ENCODE measurements at places on chromosomes 6 and 20.

DNA sequence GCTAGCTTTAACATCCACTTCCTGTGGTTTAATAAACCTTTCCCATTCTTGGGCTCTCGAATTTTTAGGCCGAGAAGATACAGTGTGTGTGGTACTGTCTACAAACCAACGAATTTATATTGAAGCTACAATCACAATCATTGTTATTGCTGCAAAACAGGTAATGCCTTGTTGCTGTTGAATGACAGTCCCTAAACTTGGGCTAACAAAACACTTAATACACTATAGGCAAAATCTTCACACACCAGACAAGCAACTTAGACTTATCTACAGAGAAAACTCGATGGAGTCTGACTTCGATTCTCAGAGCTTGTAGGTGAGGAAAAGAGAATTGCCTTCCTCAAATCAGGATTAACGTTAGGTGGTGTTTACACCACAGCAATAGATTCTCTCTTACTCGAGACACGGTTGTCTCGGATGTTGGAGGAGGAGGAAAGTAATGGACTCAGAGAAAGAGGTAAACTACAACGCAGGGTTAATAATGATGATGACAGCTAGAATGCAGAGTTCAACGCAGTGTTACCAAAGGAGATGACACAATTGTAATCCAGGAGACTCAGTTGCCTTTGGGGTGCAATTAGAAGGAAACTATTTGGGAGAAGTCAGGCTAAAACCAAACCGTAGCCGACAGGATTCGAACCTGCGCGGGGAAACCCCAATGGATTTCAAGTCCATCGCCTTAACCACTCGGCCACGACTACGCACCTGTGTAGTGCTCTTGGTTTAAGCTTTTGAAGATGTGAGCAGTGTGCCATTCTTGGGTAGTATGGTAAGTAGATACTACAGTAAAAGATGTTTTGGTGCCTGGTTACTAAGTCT is 32.5 kb upstream of the ZNF184 start:
- DNase-seq = peak; percentile 69

GRCh38 chr6:44829836-44830235 is 442.3 kb downstream of the CDC5L start:
- no peak for DNase-seq

GRCh38 chr6:170296746-170297575 is 6.1 kb upstream of the DLL1 start:
- DNase-seq = no peak

GRCh38 chr20:52402950-52403349 is 211.4 kb upstream of the ZFP64 start:
- no peak for DNase-seq

DNA sequence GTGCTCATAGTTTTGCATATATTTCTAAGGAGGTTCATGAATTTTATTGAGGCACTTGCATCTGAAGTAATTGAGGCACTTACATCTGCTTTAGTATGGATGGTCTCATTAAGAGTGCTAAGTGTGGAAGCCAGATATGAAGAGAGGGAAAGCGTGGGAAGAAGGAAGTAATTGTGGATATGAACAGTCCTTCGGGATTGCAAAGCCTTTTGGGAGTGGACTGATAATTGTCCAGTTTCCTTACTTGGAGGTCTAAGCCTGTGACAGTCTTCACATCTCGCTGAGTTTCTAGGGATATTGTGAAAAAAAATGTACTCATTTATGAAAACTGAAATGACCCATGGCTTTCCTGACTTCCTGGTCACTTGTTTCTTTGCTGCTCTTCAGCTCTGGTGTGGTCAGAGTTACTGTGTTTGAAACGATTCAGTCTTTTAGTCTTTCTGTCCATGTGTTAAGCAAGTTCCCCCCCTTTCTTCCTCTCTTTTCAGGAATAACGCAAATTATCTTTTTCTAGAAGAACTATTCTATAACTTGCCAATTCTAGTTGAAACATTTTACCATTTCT is 137.3 kb downstream of the ZFAND3 start:
- no peak for DNase-seq

DNA sequence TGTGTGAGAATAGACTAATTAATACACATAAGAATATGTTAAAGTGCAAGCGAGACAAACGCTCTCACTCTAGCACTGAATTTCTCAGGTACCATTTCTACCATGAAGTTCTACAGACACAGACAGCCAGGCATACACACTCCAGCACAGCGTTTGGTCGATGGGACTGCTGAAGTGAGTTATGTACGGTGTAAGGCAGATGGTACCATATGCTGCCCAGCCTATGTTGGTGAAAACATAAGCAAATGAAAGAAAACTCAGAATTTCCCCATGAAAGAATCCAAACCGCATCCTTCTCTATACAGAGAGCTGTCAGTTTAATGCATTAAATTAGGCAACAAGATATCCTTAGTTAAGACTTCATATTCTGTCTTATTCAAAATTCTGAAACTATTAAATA is 34.9 kb downstream of the AGPAT4 start:
- DNase-seq = no peak

DNA sequence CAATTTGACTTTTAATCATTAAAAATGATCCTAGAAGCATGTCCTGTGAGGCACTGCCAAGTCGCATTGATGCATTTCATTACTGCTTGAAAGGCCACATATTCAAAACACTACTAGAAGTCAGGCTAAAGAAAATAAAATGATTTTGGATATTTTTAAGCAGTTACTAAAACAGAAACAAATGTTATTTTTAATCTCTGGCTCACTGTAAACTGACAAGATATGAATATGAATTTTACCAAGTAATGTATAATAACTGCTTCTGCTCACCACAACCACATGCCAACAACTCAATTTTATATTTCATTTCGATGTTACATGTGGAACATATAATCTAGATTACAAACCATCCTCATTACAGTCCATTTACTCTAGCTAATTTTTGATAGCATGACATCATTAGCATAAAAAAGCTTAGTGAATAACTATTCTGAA is 90.6 kb downstream of the ATXN1 start:
- no peak for DNase-seq

DNA sequence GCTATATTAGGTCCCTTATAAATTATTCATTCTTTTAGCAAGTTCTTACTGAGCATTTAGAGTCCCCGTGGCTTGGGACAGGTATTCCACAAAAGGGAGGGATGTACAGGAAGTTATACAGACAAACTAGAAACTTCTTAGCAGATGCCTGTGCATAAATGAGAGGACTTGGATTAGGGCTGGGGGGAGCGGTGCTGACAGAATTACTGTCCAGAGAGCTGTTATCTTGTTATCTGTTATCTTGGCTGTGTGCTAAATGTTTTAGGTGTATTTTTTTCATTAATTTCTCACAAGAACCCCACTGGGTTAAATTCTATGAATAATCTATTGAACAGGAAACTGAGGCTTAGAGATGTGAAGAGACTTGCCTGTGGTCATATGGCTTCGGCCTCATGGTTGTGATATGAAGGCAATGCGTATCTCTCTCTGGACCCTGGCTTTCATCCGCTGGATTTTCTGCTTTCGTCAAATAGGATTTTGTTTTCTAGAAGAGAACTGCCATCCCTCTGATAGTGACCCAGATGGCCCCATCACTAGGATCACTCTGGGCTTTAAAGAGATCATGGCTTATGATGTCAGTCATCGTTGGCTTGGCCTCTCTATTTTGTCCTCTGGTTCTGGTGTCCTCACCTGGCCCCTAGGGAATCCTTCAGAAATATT is 32.3 kb upstream of the RREB1 start:
- no peak for DNase-seq

DNA sequence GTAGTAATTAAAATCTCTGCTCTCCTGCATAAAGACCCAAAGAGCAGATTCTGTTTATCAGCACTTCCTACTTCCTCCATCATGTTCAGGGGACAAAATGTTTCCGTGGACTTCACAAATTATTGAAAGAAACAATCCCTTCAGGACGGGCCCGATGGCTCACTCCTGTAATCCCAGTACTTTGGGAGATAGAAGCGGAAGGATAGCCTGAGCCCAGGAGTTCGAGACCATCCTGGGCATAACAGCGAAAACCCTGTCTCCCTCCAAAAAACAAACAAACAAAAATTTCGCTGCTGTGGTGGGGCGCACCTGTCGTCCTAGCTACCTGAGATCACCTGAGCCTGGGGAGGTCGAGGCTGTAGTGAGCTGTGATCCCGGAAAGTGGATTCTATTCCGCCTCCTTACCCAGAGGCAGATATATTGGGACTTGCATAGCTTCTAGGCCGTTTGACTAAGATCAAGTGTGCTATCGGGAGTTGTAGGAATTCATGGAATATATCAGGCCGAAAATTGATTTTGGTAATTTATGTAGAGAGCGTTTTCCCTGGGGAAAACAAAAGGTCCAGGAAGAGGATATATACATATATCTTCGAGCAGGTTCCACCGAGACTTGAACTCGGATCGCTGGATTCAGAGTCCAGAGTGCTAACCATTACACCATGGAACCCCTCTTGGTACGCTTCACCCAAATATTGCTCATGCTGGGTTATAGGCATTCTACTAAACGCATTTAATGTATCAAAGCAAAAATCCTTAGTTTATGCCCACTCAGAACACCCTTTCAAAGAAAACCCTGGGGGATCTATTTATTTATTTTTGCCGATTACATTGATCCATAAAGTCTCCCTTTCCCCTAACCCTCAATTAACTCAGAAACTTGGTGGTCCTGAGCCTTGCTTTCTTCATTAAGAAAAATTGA is 74.5 kb upstream of the ZNF184 start:
- DNase-seq = peak; percentile 89

GRCh38 chr6:14645841-14646240 is 528.3 kb downstream of the CD83 start:
- no peak for DNase-seq

GRCh38 chr20:16364320-16364687 is 208.9 kb downstream of the KIF16B start:
- DNase-seq = no peak

DNA sequence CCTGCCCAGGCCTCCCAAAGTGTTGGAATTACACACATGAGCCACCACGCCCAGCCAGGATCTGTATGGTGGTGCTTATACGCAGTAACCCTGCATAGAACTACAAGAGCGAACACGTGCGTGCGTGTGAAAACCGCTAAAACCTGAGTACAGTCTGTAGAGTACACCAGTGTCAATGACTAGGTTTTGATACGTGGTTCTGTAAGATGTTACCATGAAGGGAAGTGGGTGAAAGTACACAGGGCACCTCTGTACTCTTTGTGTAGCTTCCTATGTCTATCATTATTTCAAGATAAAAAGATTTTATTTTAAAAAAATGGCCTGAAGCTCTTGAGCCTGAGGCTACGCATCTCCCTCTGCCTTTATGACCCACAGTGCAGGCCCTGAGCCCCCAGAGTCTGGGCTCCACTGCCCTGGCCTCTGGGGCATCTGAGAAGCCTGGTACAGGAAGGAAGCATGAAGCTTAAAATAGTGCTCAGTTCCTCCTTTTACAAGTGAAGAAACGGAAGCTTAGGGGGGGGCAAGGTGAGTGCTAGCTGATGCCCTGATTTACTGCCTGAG is 21.6 kb downstream of the LY86 start:
- DNase-seq = no peak

GRCh38 chr6:9801249-9801754 is 613.6 kb downstream of the TFAP2A start:
- no peak for DNase-seq

DNA sequence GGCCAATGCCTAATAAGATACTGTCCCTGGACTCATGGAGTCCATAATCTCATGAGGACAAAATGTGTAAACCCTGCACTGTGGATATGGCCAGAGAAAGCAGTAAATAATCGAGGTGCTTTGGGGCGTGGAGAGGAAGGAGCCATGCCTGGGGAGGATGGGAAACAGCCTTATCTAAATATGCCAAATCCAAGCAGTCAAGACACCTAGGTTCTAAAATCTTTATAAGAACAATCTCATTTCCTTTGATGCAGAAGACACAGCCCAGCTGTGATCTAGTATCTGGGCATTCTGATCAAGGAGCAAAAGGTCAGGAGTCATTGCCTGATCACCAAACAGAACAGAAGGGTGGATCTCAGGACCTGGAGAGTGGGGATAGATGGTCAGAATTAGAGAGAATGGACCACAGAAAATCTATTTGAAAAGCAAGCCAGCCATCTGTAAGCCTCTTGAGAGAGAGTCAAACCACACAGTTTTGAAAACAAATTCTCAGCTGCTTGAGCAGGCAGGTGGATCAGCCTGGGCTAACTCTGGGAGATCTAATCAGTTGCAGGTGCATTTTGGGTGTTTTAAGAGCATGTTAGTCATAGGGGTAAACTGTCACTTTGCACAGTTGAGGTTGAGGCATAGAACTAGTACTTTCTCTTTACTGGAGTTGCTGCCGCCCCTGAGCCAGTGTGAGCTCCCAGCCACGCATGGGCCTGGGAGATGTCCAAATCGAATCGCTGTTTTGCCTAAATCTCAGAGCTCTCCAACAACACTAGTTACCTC is 130.8 kb upstream of the TNFAIP3 start:
- DNase-seq = no peak

DNA sequence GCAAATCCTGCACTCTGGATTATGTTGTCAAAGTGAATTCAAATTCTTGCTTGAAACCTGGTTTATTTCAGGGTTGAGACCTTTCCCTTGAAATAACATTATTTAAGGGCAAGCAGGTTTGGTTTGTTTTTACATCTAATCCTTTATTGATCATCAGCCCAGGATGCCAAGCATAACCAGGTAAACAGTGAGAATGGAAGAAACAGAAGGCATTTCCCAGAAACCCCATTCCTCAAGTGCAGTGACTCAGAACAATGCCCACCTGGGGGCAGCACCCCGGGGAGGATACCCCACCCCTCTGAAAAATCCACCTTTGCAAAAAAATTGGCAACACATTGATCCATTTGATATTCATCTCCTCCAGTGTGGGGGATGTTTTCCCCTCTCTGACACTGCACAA is 32.5 kb downstream of the POFUT1 start:
- DNase-seq = no peak

DNA sequence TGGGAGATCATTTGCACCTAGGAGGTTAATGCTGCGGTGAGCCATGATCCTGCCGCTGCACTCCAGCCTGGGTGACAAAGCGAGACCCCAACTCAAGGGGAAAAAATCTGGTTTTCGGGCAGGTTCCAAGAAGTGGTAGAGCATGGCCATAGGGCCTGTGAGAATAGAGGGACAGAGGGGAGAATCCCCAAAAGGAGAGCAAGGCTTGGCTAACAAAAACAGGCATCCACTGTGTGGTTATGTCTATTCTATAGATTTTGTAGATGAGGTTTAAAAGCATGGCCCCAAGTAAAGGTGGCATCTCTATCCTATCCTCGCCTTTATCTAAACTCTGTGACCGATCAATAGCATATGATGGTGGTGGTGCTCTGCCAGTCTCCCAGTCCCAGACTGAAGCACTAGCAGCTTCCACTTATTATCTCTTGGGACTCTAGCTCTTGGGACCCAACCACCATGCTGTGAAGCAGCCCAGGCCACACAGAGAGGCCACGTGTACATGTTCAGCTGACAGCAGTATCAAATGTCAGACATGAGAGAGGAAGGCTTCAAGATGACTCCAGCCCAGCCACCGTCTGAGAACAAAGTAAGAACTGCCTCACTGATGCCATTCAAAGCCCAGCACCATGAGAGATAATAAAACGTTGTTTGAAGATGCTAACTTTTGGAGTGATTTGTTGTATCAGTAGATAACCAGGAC is 27.7 kb downstream of the EIF2S2 start:
- DNase-seq = peak; percentile 42

GRCh38 chr6:33021917-33022316 is 12.5 kb upstream of the HLA-DOA start:
- no peak for DNase-seq

GRCh38 chr6:26158581-26159356 is 71.5 kb downstream of the HFE start:
- peak; percentile 68 for DNase-seq

- no peak for DNase-seq
Observed at GRCh38 chr6:106508834-106509233, 120.5 kb downstream of the RTN4IP1 start.
